ENCODE measurements at places on chromosomes 5 and 9.

- DNase-seq: no peak
Measured at GRCh38 chr9:123395276-123395688, 39.3 kb downstream of the CRB2 start.

DNA sequence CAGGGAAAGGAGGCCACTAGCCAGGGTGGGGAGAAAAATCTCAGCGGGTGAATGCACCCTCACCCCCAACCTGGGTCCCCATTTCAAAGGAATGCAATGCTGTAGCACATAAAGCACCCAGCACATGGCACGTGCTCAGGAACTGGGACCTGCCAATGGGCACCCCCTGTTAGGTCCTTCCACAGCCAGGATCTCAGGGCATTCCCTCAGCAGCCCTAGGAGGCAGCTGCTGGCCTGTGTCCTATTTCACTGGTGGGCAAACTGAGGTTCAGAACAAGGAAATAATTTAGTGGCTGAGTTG lies 8.8 kb downstream of the DNM1 start:
- no peak for DNase-seq

- no peak for DNase-seq
Measured at GRCh38 chr9:94934816-94935328, 208.4 kb downstream of the AOPEP start.

DNA sequence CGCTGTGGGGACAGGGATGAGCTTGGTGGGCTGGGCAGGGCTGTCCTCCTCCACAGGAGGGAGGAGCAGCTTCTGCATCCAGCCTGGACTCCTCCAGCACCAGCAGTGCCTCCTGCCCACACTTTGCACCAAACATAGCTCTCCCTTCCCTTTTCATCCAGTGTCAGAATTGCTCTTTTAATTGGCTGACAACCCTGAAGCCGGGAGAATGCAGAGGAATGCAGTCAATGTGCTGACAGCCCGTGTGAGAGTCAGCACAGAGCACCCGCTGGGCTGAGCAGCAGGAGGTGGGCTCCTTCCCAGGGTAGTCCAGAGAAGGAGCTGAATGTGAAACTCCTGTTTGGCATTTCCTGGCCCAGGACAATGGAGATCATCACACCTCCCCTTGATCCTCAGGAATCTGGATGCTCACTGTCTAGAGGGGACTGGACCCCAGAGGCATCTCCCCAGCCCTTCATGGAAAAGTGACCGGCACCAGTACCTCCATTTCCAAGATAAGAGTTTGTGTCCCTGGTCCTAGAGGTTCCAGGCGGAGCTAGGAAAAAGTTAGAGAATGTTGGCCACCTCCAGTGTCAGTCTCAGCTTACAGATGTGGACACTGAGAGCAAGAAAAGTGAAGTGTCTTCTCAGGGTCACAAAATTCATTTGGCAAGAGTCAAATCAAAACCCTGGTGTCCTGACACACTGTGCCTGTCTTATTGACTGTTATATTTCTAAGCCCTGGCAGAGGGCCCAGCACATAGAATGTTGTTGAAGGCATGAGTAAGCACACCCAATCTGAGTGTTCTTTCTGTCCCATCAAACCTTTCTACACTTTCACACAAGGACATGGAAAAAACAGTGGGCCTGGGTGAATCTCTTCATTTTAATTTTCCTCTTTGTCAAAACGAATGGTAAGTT lies 202.1 kb downstream of the SNX18 start:
- DNase-seq: no peak

DNA sequence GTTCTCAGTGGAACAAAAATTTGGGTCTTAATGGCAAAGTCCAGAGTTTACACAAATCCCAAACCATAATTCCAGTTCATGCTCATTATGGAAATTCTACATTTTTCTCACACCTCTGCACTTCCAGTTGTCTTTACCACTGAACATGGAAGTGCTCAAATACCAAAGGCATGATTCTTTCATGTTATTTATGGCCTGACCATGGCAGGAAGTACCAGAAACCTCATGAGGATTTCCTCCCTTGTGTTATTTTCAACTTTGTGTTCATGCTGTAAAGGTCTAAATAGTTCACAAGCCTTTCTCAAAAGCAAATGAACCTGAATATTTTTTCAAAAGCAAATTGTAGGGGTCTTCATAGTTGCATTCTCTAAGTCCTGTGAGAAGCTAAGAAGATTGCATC lies 82.0 kb upstream of the ITGA1 start:
- no peak for DNase-seq

DNA sequence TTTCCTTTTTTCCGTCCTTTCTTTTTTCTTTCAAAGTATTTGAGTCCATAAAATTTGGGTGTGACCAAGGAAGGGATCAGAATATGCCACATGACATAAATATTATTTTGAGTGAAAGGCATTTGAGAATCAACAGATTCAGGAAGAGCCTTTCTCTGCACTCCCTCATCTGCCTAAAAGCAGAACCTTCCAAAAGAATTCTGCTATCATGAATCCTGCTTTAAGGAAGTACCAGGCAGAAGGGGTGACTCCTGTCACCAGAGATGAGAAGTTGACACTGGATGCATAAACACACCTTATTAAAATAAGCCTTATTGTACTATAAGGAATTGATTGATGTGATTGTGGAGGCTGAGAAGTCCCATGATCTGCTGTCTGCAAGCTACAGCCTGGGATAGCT lies 196.7 kb downstream of the SREK1 start:
- DNase-seq: no peak

- peak; percentile 55 for DNase-seq
Measured at GRCh38 chr5:78899922-78900362, 85.2 kb downstream of the ARSB start.

GRCh38 chr9:34793428-34793827 lies 83.5 kb upstream of the CCL21 start:
- no peak for DNase-seq

DNA sequence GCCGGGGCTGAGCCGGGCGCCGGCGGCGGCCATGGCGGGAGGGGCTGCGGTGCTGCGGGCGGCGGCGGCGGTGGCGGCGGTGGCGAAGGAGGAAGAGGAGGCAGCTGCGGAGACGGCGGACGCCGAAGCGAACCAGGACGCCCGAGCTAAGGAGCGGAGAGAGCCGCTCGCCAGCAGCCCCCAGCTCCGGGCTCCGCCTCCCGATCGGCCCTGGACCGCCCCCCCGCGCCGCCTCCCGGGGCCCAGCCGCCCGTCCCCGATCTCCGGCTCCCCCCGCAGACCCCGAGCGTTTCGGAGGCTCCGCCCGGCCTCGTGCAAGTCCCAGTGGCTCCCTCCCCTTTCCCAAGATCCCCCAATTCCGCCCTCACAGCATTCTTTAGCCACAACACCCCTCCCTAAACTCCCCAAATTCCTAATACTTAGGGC lies at the start of gene ASTN2:
ASTN2 (minus strand) TSS at position 152 of the 426 bp plus-strand sequence; CDS start at position 33, 119 bp downstream.
- DNase-seq: no peak

DNA sequence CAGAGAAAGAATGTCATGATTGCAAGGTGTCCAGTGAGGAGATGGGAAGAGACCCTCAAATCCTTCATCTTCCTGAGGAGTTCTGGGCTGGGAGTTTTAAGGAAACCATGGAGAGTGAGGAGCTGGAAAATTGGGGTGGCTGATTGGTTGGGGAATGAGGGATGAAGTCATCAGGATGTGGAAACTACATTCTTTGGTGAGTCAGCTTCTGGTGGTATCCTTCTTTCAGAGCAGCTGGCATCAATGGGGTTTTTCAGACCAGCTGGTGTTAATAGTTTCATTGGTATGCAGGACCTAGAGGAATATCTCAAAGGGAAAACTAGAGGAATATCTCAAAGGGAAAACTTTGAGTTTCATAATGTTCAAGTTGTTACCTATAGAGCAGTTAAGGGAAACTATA lies 45.2 kb downstream of the RNF180 start:
- no peak for DNase-seq

DNA sequence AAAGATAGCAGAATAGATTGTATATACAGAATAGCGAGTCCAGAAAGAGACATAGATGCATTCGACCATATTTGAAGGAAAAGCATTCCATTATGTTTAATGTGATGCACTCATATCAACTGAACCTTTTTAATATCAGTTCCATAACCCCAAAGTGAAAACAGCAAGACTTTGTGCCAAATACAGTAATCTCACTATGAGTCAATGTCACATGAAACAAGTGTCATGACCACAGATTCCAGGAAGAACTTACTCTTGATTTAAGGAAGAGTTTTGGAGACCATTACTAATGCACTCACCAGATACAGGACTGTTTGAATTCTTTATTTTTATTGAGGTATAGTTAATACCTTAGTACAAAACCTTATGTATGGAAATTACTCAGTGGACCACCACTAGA lies 220.5 kb downstream of the SH3GL2 start:
- DNase-seq: no peak

DNA sequence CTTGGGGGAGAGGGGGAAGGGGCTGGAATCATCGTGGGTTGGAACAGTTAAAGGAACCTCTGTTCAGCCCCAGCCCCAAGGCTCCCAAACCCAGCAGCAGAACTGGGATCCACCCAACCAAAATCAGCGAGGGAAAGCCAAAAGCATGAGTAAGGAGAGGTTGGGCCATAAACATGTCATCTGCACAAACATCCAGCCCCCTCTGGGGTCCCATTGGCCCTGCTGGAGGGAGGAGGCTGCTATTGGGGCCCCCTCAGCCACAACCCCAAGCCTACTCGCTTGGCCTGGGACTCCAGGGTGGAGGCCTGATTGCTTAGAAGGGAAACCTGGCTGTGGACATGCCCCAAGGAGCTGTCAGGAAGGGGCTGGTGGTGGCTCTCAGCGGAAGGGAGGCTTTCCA lies 154.9 kb downstream of the FGF18 start:
- no peak for DNase-seq

DNA sequence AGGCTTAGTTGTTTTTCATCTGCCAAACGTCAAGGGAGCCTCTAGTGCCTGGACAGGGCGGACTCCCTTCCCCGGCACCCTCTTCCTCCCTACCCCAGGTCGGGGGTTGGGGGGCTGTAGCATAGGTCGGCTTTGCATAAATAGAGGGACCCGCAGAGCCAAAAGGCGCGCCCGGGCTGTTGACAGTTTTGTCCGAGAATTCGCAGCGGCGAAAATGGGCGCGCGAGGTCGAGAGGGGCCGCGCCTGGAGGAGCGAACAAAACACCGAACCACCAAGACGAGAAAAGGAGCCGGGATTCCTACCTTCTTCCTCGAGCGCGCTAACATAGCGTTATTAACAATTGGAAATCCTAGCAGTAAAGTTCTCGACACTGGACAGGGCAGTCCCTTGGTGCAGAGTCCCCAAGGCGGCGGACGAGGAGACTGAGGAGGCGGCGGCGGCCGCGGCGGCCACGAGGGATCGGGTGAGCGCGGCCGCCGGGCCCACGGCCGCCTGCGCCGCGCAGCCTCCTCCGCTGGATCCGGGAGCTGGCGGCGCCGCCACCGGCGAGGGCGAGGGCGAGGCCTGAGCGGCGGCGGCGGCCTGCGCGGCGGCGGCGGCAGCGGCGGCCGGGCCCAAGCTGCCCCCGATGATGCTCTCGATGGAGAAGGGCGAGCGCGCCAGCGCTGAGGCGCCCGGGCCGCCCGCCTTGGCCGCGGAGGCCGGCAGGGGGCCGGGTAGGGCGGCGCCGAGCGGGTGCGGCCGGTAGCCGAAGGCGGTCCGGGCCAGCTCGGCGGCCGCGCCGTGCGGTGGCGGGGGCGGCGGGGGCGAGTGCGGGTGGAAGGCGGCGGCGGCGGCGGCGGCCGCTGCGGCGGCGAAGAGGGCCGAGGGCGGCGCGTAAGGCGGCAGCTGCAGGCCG lies 1.7 kb downstream of the FOXD1 start:
- DNase-seq: peak; percentile 68

Data from K562 (cell line).